ENCODE measurements at places on chromosomes 7 and 10.

DNA sequence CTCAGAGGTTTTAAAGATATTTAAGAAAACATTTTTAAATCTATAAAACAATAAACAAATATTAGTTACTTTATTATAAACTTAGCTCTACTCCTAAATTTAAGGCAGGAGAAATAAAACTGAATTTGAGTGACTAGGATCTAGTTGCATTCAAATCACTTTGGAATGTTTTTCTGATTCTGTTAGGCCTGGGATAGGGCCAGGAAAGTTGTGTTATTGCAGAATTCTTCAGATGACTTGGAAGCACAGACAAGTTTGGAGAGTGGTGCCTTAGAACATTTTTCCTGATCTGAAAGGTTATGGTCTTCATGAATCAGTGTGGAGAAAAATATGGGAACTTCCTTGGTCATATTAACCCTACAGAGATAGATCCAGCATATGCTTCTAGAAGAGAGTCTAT, 15.6 kb upstream of the SLC25A13 start:
- peak; percentile 43 for DNase-seq

DNA sequence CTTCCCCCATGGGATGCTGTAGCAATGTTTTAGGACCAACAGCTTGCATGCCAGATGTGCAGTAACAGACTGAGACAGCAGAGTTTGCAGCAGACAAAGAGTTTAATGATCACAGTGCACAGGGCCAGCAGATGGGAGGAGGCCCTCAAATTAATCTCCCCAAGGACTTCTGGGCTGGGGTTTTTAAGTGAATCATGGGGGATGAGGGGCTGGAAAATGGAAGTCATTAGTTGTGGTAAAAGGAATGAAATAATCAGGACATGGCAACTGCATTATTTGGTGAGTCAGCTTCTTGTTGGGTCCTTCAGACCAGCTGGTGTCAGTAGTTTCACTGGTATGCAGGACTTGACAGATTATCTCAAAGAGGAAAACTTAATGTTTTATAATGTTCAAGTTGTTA, 12.6 kb upstream of the NRBF2 start:
- DNase-seq = no peak

DNA sequence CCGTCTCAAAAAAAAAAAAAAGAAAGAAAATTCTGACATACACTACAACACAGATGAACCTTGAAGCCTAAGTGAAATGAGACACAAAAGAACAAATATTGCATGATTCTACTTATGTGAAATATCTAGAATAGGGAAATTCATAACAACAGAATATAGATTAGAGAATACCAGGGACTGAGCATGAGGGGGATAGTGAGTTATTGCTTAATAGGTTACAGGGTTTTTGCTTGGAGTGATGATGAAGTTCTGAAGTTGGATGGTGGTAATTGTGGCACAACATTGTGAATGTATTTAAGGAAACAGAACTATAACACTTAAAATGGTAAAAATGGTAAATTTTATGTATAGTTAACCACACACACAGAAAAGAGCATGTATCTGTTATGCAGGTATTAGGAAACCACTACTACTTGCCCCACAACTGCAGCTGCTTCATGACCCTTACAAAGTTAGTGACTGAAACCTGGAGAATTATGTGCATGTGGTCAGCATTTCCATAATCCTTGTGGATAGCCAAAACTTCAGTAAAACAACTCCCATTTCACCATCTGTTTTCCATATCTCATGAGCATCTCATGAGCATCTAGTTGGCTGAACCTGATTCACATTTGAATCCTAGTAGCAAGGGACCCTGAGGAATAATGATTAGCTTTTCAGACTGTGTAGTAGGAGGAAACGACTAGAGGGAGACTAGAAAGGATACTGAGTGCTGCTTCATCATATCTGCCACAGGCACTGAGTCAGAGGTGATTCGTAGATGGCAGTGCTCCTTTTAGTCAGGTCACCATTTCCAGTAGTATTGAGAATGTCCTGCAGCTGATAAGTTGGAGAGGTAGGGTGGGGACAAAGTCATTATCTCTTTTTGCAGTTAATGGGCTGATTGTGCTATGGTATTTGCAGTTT, 26.3 kb downstream of the SAMD8 start:
- DNase-seq = peak; percentile 40

DNA sequence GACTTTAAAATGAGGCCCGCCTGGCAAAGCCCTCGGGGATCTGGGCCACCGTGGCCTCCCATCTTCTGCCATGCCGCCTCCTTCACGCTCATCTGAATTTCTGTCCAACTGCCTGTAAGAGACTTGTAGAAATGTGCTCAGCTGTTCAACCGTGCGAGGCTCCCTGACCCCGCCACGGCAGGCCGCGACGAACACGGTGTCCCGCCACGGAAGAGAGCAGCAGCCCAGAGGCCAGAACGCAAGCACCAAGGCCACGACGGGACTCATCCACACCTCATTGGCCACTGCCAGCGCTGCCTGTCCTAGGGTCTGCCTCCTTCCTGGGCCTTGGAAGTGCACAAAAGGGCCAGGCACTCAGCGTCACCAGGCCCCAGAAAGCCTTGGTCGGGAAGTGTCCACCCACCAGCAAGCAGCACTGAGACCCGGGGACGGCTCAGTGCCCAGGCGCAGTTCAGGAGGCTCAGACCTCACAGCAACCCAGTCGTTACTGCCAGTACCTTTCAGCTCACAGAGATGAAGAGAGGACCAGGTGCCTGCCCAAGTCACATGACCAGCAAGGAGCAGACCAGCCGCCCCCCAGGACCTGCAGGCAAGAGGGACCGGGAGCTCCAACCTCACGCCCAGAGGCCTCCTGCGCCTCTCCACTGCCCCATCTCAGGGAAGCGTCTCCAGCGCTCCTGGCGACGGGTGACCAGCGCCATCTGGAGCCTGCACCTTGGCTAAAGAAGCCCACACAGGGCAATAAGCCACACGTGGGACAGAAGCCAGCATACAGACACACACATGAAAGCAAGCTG, 85.9 kb downstream of the MAD1L1 start:
- DNase-seq = no peak

DNA sequence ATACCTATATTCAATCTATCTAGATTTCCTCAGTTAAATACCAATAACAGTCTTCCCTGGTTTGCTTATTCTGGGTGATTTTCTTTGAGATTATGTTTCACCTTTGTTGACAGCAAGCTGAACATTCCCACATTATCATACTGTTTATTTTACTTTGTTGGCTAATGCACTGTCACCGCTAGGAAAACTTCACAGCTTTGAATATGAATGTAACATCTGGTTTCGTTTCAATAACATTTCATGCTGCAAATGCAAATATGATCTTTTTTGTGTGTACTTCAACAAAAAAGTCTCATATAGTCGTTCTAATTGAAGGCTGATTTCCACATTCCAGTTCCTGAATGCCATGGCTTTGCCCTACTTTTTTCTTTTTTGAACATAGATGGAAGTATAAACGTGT, 946.3 kb upstream of the GHITM start:
- no peak for DNase-seq

GRCh38 chr10:98611436-98611835, 164.7 kb upstream of the HPS1 start:
- peak; percentile 24 for DNase-seq

DNA sequence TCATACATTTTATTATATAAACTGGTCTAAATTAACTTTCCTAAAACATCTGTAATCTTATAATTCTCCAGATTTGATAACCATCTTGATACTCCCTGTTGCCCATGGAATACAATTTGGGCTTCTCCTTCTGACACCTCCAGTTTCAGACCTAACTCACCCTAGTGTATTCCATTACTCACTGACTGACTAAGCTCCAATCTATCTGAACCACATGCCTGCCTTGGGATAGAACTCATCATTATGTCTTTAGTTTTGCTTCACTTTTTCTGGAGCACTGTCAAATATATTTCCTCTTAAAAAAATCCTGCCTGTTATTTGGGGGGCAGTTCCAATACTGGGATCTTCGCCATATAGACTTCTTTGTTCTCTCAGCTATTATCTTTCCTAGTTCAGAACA, 4.9 kb upstream of the FOXP2 start:
- no peak for DNase-seq

DNA sequence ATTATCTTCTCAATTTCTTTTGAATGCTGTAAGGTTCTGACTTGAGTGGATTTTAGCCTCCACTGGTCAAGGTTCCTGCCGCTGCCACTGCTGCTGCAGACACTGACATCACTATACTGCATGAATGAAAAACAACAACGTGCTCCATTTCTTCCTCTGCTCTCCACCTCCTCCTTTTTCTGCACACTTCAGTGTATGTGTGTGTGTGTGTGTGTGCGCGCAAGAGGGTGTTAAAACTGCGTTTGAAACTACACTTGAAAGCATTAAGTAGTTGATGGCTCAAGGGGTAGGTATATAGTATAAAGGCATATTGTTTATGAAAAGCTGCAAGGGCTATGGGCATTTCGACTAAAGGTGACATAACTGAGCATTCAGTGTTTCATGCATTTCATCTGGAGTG, 3.5 kb downstream of the GLCCI1 start:
- no peak for DNase-seq

- no peak for DNase-seq
Measured at GRCh38 chr10:110357252-110357780, 52.6 kb upstream of the SMNDC1 start.

- DNase-seq = no peak
Measured at GRCh38 chr7:19670806-19671205, 38.0 kb downstream of the POLR1F start.

DNA sequence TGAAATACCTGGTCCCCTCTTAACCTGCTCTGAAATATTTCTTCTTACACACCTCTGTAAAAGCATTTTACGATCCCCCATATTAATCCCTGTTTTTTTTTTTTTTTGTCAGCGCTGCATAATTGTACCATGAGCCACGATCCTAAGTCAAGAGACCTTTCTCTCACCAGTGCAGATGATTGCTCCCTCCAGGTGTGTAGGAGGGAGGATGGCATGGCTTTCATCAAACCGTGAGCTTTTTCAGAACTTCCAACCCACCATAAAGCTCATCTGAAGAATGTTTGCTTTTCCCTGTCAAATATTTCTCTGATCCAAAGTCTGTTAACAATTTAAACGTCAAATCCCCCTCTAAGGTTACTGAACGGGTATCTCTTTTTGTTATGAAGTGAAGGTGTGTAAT, 28.2 kb upstream of the SEPHS1 start:
- DNase-seq = no peak

DNA sequence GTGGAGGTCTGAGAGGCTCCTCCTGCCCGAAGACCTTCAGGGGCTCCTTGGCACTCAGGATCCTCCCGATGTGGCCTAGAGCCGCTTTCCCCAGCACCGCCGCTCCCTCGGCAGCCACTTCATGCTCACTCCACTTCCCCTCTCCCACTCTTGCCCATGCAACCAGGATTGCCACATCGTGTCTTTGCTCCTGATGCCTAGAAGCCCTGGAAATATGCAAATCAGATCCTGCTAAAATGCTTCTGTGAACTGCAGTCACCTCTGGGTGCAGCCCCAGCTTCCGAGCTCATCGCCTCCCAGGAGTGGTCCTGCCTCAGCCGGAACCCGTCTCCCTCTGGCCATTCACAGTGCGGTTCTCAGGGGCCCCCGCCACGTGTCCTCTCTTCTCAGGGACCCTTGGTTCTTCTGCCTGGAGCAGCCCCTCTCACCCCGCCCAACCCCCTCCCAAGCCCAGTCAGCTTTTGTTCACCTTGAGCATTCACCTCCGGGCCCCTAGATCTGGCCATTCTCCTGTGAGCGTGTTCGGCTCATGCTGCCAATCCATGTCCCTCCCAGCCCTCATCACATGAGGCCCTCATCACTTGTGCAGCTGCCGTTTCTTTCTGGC, 175.5 kb downstream of the ADARB2 start:
- DNase-seq = no peak

- DNase-seq = no peak
Measured at GRCh38 chr7:114799628-114800028, 122.3 kb upstream of the MDFIC start.

DNA sequence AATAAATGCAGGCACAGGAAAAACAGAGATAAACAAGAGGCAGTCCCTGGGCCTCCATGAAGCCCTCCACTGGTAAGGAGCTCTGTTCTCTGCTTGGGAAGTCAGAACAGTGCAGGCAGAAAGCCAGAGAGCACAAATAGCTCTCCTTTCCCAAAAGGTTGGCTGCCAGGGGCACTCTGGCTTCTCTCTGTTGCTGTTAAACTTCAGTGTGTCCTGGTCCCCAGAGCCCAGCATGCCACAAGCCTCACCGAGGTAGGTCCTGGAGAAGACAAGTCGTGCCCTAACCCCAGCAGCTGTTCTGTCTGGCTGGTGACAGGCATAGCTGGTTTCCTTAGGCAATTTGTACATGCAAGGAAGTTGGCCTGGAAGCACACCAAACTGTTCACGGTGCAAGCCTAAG, 17.3 kb downstream of the SLC16A12 start:
- DNase-seq = no peak

- no peak for DNase-seq
Measured at GRCh38 chr10:128462844-128463243, 336.6 kb upstream of the MKI67 start.

- DNase-seq = no peak
Measured at GRCh38 chr10:102027261-102027660, 28.7 kb downstream of the ARMH3 start.

- DNase-seq = no peak
Measured at GRCh38 chr7:24323961-24324480, 40.0 kb downstream of the NPY start.

- no peak for DNase-seq
Measured at GRCh38 chr10:130338636-130339024, 202.4 kb downstream of the GLRX3 start.

- DNase-seq = no peak
Measured at GRCh38 chr7:127983804-127984332, 47.4 kb downstream of the LRRC4 start.

DNA sequence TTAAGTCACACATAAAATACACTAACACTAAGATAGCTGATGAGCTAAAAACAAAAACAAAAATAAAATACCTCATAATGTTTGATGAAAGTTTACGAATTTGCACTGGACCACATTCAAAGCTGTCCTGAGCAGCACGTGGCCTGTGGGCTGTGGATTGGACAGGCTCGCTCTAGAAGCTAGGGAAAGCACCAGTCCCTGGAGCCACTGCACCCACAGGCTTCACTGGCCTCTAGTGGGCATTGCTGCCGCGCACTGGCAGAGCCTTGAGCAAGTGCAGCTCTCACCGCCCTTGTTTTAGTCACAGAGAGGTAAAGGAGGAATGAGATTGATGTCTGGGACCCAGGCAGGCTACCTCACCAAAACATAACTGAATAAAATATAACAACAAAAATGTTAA, 67.6 kb downstream of the PAX2 start:
- no peak for DNase-seq

Measured in muscle of arm (tissue), 14 donors.